Tibial nerve (tissue), 4 donors: ENCODE measurements at places on chromosomes 3 and 15.
A peak's percentile ranks its signal among the peaks of the same experiment; 100 is the strongest.

DNA sequence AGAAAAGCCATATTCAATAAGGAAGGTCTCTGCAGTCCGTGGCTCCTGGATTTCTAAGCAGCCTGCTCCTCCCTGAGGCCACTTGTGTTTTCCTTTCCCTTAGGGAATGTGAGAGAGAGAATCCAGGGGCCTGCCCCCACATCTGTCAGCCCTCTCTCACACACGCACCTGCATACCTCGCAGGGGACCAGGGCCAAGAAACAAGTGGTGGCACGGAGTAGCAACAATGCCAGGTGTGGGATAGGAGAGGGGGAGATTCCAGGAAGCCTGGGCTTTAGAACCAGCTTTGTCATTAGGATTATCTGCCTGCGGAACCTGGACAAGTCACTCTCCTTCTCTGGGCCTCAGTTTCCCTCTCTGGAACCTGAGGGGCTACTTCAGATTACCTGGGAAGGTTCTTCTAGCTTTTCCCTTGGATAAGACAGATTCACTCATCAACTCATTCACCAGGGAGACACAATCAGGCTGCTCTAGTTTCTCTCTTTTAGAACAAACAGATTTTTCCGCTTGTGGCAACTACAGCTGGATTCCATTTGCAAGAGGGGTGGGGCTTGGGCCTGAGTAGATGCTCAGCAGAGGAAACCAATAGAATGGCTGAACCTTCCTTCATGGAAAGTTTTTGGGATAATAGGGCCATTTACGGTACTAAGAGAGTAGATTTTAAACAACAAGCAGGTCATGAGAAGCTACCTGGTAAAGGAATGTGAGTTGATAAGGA is 19.5 kb downstream of the BCL6 start:
- no peak for DNase-seq
- H3K27me3 ChIP-seq, result no peaks in the 10 kb centered on the region
- H3K27ac ChIP-seq, result no peak overlapping the region
- H3K36me3 ChIP-seq, result peaks cover 21% of the 10 kb centered on the region
- no peaks in the 10 kb centered on the region for H3K4me1 ChIP-seq

DNA sequence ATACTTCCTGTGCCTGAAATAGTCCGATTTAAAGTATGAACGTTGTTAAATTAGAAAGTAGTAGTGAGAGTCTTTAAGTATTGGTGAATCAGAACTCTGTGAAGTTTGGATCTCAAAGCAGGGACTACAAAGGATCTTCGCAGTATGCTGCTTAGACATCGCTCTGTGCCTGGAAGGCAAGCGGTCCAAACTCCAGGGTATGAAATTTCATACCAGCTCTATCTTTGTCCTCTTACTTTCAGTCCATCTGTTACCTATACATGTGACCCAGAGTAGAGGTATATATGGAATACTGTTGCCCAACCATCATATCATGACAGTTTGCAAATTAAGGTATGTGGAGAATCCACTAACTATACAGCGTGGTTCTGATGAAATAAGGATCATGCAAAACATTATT is 34.5 kb downstream of the VPS8 start:
- H3K4me3 ChIP-seq, result no peak overlapping the region
- DNase-seq, result no peak
- no peaks in the 10 kb centered on the region for H3K4me1 ChIP-seq
- H3K36me3 ChIP-seq, result peaks cover 4% of the 10 kb centered on the region
- no peak overlapping the region for H3K27ac ChIP-seq

DNA sequence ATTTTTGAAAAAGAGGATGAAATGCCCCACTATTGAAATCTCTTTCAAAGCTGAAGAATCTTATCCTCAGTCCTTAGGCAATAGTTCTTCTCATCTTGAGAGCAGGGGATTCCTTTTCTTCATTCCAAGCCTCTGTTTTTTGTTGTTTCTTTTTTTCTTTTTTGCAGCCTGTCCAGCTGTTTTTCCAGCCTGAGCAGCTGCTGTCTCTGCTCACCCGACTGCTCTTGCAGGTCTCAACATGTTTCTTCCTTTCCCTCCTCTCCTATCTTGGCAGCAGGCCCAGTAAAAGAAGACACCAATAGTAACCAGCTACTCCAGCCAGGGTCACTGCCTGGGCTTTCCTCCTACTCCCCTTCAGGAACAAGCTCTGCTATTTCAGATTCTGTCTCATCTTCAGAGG is 23.8 kb downstream of the MEX3B start:
- no peaks in the 10 kb centered on the region for H3K36me3 ChIP-seq
- DNase-seq, result peak; percentile 14
- H3K27ac ChIP-seq, result no peak overlapping the region
- H3K27me3 ChIP-seq, result no peaks in the 10 kb centered on the region
- no peaks in the 10 kb centered on the region for H3K4me1 ChIP-seq

DNA sequence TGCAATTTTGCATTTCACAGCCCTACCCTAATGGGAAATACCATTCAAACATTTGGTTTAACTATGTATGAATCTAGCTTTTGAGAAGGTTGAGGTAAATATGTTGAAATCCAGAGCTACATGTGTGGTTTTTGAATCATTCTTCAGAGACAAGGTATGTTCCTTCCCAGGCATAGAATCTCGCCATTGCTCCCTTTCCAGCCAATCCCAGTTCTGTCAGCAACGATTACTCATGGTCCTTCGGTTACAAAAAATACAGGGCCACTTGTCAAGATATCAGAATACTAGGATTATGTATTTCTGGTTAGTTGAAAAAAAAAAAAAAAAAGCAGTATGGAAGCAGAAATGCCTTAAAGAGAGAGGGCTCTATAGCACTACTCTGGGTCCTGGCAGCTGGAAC is 182.4 kb downstream of the RBMS3 start:
- peaks cover 20% of the 10 kb centered on the region for H3K4me1 ChIP-seq
- no peak overlapping the region for H3K27ac ChIP-seq
- no peaks in the 10 kb centered on the region for H3K36me3 ChIP-seq
- no peak for DNase-seq
